ENCODE measurements at places on chromosomes 1 and 21.

DNA sequence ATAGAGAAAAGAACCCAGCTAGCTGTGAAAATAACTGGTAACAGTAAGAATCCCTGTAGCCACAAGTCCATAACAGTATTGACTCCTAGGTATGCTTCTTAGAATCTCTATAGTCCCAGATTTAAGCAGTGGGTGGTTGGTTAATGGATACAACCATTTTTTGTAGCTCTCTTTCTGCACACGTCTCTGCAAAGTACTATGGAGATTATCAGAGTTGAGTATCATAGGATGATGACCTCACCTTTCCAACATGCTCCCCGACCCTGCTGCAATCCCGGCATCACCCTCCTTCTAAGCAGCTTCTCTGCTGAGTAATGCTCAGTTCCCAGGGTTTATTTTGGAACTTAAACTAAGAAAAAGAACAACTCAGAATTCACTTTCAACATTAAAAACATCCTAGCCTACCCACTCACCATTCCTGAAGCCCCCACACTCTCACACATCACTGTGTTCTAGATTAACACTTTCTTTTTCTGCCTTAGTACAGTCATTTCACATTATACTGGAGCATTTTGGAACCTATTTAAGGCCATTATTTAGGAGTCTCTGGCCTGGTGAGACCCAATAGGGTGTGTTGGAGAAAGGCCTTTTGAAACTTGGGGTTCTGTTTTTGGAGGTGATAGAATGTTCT, 2.7 kb downstream of the MLLT11 start:
- no peak for DNase-seq

DNA sequence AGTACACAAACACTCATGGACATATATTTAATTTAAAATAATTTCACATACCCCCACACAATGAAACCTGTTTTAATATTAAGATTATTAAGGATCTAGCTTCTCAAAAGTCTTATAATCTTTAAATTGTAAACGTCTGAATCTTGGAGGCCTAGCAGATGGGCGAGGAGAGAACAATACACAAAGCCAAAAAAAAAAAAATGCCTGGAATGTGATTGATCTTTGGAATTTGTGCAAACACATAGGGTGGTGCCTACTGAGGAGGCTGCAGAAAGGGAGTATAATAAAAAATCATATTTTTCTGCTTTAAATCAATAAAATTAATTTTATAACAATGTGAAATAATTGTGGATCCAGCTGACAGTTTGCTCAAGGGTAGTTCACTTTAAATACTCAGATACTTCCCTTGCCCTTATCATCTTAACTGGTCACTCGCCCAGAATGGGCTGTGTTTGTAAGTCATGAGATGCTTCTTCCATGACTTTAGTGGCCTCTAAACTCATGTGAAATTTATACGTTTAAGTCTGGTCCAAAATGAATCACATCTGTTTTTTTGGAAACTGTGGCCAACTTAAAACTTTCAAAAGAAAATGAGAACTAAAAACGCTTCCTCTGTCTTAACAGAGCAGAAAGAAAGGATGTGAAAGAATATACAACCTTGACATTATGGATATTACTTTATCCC, 802.8 kb upstream of the CXADR start:
- DNase-seq = no peak

- no peak for DNase-seq
Observed at GRCh38 chr1:65942476-65942875, 149.8 kb downstream of the PDE4B start.

DNA sequence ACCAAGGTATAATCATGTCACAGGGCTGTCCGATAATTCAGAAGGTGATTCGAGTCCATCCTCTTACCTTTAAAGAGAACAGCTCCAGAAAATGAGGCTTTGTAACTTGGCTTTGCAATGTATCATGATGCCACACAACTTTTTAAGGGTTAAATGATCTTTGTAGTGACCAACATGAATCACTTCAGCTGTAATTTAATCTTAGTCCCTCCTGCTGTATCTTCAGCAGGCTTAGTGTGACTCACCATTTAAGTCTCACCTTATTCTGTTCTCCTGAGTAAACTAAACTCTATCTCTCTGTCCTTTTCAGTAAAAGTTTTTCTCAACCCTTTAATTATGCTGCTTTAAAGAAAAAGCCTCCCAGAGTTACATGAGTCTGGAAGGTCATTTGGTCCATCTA, 1.9 kb upstream of the HIVEP3 start:
- DNase-seq = no peak

GRCh38 chr1:4527819-4528218, 126.6 kb upstream of the AJAP1 start:
- DNase-seq = no peak

DNA sequence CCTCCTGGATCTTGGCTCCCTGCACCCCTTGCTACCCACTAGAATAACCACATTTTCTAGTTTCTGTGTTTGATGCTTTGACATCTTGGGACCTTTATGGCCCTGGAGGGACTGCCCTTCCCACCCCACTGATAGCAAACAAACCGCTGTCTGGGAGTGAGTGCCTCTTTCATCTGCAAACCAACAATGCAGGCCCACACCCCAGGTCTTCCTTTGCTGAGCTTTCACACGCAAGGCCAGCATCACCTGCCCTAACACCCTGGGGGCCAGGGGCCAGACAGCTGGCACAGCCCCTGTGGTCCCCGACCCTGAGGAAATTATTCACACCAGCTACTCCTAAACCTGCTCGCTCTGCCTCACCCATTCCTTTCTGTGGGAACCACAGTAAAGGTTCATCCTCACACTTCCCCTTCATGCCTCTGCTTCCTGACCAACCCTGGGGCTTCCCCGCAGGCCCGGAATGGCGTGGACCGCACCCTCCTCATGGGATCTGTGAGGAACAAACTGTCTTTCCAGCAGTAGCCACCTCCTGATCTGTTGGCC, 15.4 kb downstream of the SLC2A7 start:
- DNase-seq = no peak
